ENCODE measurements at places on chromosomes 7 and 10.

GRCh38 chr7:150867605-150868004, 15.3 kb downstream of the AOC1 start:
- DNase-seq, result no peak

DNA sequence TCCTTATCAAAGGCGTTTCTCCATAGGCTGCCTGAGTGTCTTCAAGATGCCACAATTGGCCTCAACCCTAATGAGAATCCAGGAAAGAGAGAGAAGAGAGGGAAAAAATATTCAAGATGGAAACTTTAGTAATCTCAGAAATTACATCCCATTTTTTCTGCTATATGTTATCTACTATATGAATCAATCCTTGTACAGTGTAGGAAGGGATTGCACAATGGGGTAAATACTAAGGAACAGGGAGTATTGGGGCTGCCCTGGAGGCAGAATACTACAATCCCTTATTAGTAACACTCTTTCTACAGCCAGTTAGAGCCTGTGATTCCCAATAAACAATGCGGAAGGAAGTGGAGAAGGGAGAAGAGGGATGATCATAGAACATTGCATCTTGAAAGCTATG, 27.9 kb downstream of the TFPI2 start:
- DNase-seq, result no peak

- no peak for DNase-seq
These were observed 1001.7 kb upstream of the KCND2 start for GRCh38 chr7:119271147-119271779.

GRCh38 chr10:87578842-87579401, 74.2 kb downstream of the MINPP1 start:
- no peak for DNase-seq

DNA sequence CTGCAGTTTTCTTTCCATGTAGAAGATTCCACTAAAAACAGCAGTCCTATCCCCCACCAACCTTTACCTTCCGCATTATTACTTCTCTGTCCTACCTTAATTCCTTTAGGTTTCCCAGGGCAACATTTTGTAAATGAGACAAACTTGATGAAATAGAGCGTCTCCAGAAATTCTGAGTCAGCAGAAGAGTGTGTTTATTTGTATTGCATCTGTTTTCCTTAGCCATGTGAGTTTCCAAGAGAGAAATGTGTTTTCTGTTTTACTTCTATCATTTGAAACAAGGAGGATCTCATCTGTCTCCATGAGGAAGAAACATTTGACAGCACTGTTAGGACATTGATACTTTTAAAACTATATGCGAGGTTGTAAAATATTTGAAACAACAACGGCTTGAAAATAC, 244.2 kb upstream of the PLXDC2 start:
- DNase-seq, result no peak

DNA sequence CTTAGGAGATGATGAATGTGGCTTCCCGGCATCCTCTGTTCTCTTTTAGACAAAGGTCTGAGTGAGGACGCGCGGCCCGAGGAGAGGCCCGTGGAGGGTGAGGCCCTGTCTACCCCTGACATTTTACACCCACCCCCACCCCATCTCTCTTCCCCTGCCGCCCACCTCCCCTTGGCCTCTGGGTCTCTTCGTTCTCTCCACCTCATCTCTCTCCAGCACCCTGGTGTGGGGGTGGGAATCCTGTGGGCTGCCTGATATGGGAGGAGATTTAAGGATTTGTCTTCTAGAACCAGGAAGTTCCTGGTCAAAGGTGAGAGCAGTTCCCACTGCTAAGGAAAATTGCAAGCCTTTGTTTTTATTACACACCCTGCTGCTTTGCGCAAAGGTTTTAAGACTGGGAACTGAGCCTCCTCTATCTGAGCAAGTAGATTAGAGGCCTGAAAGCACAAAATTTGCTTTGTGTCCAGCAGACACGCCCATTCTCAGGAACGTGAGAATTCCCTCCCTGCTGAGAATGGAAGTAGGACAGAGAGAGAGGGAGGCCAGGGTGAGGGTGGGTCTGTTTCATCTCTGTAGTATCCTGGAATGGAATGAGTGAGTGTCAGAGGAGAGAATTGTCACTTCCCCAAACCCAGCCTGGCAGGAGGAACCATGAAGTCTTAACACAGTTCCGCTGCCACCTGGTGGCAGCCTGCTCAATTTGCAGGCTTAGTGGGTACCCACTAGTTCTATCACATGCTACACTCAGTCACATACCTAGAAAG, 91.2 kb downstream of the GTF2IRD1 start:
- peak; percentile 50 for DNase-seq
